Activated naive CD4-positive, alpha-beta T cell treated with anti-CD3 and anti-CD28 coated beads, Interleukin-2, amount 10 ng/mL, durations not matched to agents 7 days and 5 days (primary cell): ENCODE measurements at places on chromosomes 12 and 14.

DNA sequence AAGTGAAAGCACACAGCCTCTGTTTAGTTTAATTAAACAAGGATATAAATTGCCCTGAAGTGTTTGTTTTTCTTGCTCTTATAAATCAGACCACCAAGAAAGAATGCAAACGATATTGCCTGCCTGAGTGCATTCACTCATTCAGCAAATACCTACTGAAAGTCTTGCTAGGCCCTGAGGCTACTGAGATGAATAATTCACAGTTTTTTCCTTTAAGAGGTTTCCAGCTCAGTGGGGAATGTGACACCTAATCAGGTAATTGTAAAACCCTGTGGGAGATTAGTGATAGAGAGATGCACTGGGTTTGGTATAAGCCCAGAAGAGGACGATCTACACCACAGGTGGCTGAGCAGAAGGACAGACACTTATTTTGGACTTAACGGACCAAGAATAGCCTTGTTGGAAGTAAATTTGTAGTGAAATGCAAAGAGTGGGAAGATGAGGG, 151.4 kb downstream of the SLC35F4 start:
- H3K27ac ChIP-seq: no peak overlapping the region
- H3K36me3 ChIP-seq: no peaks in the 10 kb centered on the region
- no peak for DNase-seq
- H3K27me3 ChIP-seq: no peaks in the 10 kb centered on the region
- no peak overlapping the region for H3K4me3 ChIP-seq

DNA sequence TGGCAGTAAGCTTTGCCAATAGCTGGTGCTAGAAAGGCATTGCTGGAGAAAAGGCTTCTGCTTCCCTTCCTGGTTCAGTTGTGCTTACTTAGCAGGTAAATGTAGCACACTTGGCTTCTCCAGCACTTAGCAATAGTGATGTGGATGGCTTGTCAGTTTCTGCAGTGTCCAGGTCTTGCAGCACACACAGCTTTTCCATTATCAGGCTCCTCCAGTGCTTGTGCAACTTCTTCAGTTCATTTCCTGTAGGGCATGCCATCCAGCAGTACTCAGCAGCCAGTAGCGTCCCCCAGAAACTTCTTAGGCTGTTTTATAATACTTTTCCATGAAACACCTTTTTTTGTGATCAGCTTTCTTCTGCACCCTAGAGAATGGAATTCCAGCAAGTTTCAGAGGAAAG, 154.6 kb downstream of the SLC6A15 start:
- H3K27me3 ChIP-seq: no peaks in the 10 kb centered on the region
- no peak for DNase-seq
- no peak overlapping the region for H3K27ac ChIP-seq
- H3K36me3 ChIP-seq: no peaks in the 10 kb centered on the region
- no peaks in the 10 kb centered on the region for H3K4me1 ChIP-seq

DNA sequence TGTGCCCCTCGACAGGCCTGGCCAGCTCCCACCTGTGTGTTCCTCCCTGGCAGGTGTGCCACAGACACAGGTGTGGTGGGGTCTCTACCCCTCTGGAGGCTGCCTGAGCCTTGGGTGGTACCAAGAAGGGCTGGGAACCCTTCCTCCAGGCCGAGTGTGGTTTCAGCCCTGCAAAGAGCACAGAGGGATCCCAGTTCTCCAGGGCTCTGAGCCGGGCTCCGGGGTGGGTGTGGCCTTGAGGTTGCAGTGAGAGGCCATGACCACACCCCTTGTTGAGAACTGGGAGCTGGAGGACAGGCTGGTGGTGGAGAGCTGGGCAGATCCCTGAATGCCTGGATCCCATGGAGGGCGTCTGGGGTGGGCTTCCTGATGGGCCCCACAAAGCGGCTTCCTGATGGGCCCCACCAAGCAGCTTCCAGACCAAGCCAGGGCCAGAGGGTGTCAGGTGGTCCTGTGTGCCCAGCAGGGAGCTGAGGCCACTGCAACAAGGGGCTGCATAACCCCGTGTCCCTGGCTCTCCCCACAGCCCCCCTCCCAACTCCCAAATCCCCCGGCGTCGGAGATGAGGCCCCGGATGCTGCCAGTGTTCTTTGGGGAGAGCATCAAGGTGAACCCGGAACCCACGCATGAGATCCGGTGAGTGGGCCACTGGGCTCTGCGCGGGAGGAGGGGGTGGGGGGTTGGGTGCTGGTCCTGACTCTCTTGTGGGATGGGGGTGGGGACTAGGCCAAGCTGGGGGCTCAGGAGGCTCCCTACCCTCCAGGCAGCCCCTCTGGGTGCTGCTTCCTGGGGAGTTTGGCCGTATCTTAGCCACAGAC, 16.6 kb downstream of the RFLNA start:
- no peaks in the 10 kb centered on the region for H3K36me3 ChIP-seq
- H3K4me1 ChIP-seq: no peaks in the 10 kb centered on the region
- H3K27ac ChIP-seq: no peak overlapping the region
- no peaks in the 10 kb centered on the region for H3K27me3 ChIP-seq
- H3K4me3 ChIP-seq: no peak overlapping the region

- H3K4me3 ChIP-seq: peak overlapping the region; percentile 90
- H3K4me1 ChIP-seq: peaks cover 57% of the 10 kb centered on the region
- peak overlapping the region; percentile 100 for H3K27ac ChIP-seq
- peaks cover 55% of the 10 kb centered on the region for H3K36me3 ChIP-seq
Measured at GRCh38 chr14:64502887-64503433, 678 bp downstream of the ZBTB25 start.

DNA sequence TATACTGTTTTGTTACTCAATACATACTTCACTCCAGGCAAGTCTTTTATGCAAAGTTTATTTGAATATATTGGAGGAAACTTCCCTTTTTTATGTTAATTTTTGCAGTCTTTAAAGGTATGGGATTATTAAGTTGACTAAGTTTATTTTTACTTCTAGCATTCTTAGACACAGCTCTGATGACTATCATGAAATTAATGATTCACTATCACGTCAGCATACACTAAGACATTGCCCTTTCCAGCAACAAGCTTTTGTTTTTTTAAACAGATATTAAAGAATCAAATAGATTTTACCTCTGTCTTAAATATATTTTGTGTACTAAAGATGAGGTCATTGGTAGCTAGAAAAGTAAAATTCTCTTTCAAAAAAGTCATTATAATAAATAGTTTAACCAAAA, 52.1 kb downstream of the DERA start:
- no peak overlapping the region for H3K4me3 ChIP-seq
- peaks cover 29% of the 10 kb centered on the region for H3K36me3 ChIP-seq
- no peaks in the 10 kb centered on the region for H3K4me1 ChIP-seq

DNA sequence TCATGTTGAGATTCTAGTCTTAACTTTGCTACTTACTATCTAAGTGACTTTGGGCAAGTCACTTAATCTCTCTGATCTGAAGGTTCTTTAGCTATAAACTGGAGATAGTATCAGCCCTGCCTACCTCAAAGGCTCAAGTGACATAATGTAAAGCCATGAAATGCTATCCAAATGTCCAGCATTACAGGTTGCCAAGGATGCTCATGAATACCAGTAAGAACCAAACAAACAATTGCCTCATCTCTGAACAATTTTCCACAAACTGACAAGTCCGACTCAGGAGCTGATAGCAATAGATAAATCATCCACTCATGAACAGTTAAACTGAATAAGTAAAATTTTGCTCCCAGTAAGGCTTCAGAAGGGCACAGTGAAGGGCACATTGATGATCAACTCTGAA, 51.5 kb downstream of the LMNTD1 start:
- H3K36me3 ChIP-seq: no peaks in the 10 kb centered on the region
- no peak overlapping the region for H3K4me3 ChIP-seq
- no peaks in the 10 kb centered on the region for H3K4me1 ChIP-seq

GRCh38 chr14:52369305-52369801, 55.2 kb downstream of the PTGER2 start:
- no peak for DNase-seq
- no peak overlapping the region for H3K4me3 ChIP-seq
- H3K27me3 ChIP-seq: peaks cover 11% of the 10 kb centered on the region
- no peak overlapping the region for H3K27ac ChIP-seq
- peaks cover 13% of the 10 kb centered on the region for H3K36me3 ChIP-seq
- no peaks in the 10 kb centered on the region for H3K4me1 ChIP-seq

- DNase-seq: no peak
- H3K4me3 ChIP-seq: no peak overlapping the region
- H3K4me1 ChIP-seq: peaks cover 11% of the 10 kb centered on the region
- no peaks in the 10 kb centered on the region for H3K27me3 ChIP-seq
- H3K27ac ChIP-seq: no peak overlapping the region
Measured at GRCh38 chr14:102906616-102907302, 15.7 kb upstream of the AMN start.

GRCh38 chr14:99164712-99165111, 107.3 kb downstream of the BCL11B start:
- H3K36me3 ChIP-seq: peaks cover 22% of the 10 kb centered on the region
- no peaks in the 10 kb centered on the region for H3K4me1 ChIP-seq
- no peaks in the 10 kb centered on the region for H3K27me3 ChIP-seq

GRCh38 chr12:7645395-7646177, 20.1 kb downstream of the APOBEC1 start:
- H3K27ac ChIP-seq: no peak overlapping the region
- H3K36me3 ChIP-seq: no peaks in the 10 kb centered on the region
- DNase-seq: peak; percentile 40
- H3K4me3 ChIP-seq: no peak overlapping the region

GRCh38 chr12:47808050-47808449, 11.7 kb downstream of the HDAC7 start:
- H3K4me1 ChIP-seq: peaks cover 93% of the 10 kb centered on the region
- peak overlapping the region; percentile 68 for H3K4me3 ChIP-seq
- H3K36me3 ChIP-seq: peaks cover 69% of the 10 kb centered on the region

DNA sequence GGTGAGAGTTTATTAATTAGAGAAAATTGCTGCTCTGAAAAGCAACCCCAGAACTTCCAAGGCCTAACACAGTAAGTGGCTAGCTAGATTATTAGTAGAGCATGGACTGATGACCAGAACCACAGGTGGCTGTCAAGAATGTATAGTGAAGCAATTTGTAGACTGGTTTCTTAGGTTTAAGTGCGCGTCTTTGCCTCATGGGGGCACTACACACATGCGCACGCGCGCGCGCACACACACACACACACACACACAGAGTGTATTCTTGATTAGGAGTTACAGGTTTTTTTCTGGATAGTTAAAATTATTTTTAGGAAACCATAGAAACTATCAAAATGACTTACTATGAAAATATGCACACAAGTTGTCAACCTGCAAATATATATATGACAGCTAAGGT, 66.5 kb downstream of the BHLHE41 start:
- H3K27ac ChIP-seq: no peak overlapping the region
- H3K36me3 ChIP-seq: no peaks in the 10 kb centered on the region
- DNase-seq: no peak
- H3K4me3 ChIP-seq: no peak overlapping the region
- peaks cover 2% of the 10 kb centered on the region for H3K27me3 ChIP-seq

- peaks cover 14% of the 10 kb centered on the region for H3K4me1 ChIP-seq
- peaks cover 68% of the 10 kb centered on the region for H3K36me3 ChIP-seq
- H3K27ac ChIP-seq: no peak overlapping the region
- no peak overlapping the region for H3K4me3 ChIP-seq
Measured at GRCh38 chr14:101884934-101885576, 79.3 kb upstream of the DYNC1H1 start.

GRCh38 chr12:126362493-126362892, 1297.3 kb downstream of the AACS start:
- H3K4me1 ChIP-seq: no peaks in the 10 kb centered on the region
- H3K27ac ChIP-seq: no peak overlapping the region
- H3K4me3 ChIP-seq: no peak overlapping the region
- H3K36me3 ChIP-seq: no peaks in the 10 kb centered on the region
- no peak for DNase-seq
- H3K27me3 ChIP-seq: no peaks in the 10 kb centered on the region

GRCh38 chr12:127278351-127278750, 988.6 kb upstream of the TMEM132C start:
- no peaks in the 10 kb centered on the region for H3K36me3 ChIP-seq
- DNase-seq: no peak
- H3K27ac ChIP-seq: no peak overlapping the region
- no peaks in the 10 kb centered on the region for H3K4me1 ChIP-seq
- H3K27me3 ChIP-seq: peaks cover 11% of the 10 kb centered on the region

- H3K4me3 ChIP-seq: no peak overlapping the region
- H3K27me3 ChIP-seq: no peaks in the 10 kb centered on the region
Measured at GRCh38 chr14:79578470-79578869, 632.8 kb downstream of the DIO2 start.

- H3K27ac ChIP-seq: no peak overlapping the region
- no peaks in the 10 kb centered on the region for H3K27me3 ChIP-seq
- H3K4me3 ChIP-seq: no peak overlapping the region
- H3K36me3 ChIP-seq: peaks cover 20% of the 10 kb centered on the region
Measured at GRCh38 chr12:112261559-112261958, 120.7 kb downstream of the HECTD4 start.

DNA sequence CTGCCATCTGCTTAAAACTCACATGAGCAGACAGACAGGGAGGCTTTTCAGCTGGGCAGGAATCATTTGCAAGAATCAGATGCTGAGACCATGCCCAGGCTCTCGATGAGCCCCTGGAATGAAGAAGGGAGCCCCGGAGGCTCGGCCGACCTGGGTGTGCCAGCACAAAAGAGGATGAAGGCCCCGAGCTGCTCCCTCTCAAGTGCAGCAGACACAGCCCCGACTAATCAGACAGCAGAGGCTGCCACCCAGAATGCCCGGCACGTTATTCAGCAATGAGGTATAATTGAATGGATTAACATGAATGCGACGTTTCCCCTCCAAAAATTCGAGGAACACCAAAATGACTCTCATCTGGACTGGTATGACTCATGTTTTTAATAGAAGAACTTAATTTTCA, 58.9 kb downstream of the BCL11B start:
- no peaks in the 10 kb centered on the region for H3K27me3 ChIP-seq
- peaks cover 97% of the 10 kb centered on the region for H3K4me1 ChIP-seq
- DNase-seq: no peak
- peak overlapping the region; percentile 42 for H3K4me3 ChIP-seq

GRCh38 chr12:57553343-57554202, 3.7 kb downstream of the KIF5A start:
- no peak for DNase-seq
- peaks cover 17% of the 10 kb centered on the region for H3K4me1 ChIP-seq
- H3K27ac ChIP-seq: no peak overlapping the region
- peaks cover 43% of the 10 kb centered on the region for H3K27me3 ChIP-seq
- no peak overlapping the region for H3K4me3 ChIP-seq

DNA sequence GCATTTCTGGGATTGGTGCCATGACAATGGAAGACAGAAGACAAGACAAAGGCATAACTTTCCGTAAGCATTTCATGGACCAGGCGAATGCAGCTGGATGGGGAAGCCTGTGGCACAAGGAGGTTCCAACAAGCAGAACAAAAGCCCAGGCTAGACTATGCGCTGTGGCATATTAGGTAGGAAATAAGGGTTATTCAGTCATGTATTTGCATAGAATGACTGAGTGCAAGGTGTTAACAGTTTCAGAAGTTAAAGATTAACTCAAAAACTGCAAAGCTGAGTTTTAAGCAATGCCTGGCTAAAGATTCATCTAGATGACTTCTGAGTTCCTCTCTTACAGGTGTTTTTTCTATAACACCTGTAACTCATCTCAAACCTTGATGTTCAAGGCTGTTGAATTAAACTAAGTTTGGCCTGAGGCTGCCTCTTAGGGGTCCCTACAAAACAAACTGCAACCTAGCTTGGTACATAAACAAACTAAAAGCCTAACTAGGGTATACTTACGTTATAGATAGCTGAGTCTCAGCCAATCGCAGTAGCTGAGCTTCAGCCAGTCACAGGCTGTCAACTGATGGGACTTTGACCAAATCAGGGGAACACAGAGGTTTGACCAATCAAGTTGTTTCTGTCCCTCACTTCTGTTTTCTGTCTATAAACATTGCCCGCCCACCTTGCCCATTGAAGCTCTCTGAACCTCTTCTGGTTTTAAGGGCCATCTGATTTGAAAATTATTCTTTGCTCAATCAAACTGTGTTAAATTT, 52.2 kb upstream of the PLBD1 start:
- peaks cover 2% of the 10 kb centered on the region for H3K27me3 ChIP-seq
- no peak overlapping the region for H3K4me3 ChIP-seq
- no peaks in the 10 kb centered on the region for H3K36me3 ChIP-seq
- no peaks in the 10 kb centered on the region for H3K4me1 ChIP-seq
- DNase-seq: no peak
